HCEC 1CT (cell line): ENCODE measurements at places on chromosomes 5 and 9.
A peak's percentile ranks its signal among the peaks of the same experiment; 100 is the strongest.

GRCh38 chr5:21792748-21793147 lies 1060.4 kb downstream of the CDH12 start:
- DNase-seq = peak; percentile 11

DNA sequence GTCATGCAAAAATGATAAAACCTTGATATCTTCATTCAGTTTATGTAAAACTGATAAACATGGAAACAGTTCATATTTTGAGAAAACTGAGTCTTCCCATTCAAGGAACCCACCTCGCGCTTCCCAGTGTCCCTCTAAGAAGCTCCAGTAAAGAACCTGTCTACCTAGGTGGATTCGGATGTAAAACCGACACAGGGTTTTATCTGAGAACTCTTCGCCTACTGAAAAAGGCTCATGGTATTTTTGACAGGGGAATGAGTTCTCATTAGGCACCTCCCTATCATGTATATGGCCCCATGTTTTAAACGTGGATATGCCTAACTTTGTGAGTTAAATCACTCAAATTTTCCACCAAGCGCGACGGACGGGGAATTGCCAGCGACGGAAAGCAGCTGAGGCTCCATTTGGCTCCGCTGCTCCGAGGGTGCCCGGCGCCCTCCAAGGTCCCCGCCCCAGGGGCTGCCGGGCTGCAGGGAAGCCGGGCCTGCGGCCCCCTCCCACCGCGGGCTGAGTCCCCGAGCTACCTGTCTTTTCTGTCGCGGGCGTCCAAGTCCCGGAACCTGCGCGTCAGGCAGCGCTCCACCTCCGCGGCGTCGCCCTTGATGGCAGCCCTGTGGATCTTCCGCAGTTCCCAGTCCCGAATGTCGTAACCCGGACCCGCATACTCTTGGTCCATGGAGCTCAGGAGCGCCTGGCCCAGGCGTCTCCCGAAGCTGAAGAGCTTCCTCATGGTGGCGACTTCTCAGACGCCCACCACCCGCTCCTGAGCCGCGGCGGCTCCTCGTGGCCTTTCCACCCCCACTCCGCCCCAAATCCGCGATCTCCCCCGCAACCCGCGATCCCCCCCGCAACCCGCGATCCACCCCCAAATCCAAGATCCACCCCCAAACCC lies 594 bp downstream of the ANKRD18A start:
- DNase-seq = no peak

DNA sequence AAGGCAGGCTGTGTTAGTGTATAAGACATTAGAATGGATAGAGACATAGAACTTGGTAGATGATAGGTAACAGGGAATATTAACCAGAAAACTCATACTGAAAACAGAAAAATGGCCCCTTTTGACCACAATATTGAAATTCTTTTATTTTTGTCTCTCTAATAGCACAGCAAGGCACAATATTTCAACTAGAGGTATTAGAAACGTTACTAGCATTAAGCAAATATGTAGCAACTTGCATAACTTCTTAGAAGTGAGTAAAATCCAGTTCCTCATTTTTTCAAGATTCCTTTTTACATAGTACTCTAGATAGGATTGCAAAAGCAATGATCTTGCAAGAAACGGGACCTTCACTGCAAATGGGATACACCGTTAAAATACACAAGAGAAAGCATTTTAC lies 102.7 kb upstream of the VCAN start:
- peak; percentile 18 for DNase-seq

DNA sequence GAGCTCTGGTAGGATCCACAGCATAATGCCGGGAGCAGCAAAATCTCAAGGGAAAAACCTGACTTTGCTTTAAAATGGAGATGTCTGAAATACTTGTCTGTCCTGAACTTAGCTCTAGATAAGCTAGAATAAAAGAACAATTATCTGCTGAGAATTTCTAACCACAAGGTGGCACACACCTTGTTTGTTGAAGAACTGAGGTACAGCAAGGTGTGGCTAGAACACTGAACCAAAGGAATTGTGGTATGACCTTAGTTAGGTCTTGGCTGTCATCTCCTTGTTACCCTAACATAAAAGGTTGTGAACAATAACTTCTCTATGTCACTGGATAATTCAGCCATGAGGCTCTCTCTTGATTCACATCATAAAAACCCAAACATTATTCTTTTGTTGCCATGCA lies 72.3 kb upstream of the ANXA1 start:
- DNase-seq = no peak

DNA sequence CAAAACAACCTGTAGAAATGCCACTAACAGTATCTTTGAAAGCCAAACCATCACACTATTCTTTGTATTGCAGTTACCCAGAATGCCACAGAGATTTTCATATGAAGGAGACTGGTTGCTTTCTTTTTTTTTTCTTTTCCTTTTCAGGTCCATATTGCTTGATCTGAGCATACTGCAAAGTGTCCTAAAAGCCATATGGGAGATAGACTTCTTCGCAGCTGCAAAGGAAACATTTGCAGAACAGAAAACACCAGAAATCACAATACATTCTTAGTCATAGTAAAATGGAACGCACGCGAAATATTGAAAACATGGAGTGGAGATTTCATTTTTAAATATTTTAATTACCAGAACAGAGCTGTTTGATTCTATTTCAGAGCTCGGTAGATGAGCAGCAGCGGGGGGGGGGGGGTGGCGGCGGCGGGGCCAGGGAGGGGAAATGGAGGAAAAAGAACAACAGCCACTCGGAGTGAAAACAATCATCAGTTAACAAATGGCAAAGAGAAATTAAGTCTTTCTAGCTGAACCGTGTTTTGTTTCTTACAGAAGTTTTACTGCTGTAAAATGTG lies 284.1 kb downstream of the NFIB start:
- no peak for DNase-seq

DNA sequence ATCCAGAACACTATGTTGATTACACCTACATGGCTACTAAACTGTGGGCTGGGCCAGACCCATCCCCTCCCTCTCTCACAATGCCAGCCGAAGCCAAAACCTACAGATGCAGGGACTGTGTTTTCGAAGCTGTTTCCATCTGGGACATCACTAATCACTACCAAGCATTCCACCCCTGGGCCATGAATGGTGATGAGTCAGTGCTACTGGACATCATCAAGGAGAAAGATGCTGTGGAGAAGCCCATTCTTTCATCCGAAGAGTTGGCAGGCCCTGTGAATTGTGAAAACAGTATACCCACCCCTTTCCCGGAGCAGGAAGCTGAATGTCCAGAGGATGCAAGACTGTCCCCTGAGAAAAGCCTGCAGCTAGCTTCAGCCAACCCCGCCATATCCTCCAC lies 65.0 kb downstream of the ZNF462 start:
- no peak for DNase-seq

DNA sequence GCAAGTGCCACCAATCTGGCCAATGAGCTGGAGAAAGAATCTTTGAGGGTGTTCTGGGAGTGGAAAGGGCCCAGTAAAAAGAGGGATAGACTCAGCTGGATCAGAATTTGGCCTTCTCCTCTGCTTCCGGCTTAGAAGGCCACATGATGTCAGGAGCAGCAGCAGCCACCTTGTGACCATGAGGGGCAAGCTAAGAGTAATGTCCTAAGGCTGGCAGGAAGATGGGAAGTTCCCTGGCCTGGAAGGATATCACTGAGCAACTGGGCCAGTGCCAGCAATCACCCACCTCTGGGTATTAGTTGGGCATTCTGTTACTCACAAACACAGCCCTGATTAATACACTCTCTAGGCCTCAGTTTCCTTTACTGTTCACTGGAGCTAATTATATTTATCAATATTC lies 44.2 kb downstream of the TSPAN17 start:
- DNase-seq = no peak

GRCh38 chr9:91948101-91948596 lies 1.9 kb downstream of the ROR2 start:
- DNase-seq = no peak

GRCh38 chr9:89345476-89345875 lies 27.2 kb downstream of the SECISBP2 start:
- no peak for DNase-seq

DNA sequence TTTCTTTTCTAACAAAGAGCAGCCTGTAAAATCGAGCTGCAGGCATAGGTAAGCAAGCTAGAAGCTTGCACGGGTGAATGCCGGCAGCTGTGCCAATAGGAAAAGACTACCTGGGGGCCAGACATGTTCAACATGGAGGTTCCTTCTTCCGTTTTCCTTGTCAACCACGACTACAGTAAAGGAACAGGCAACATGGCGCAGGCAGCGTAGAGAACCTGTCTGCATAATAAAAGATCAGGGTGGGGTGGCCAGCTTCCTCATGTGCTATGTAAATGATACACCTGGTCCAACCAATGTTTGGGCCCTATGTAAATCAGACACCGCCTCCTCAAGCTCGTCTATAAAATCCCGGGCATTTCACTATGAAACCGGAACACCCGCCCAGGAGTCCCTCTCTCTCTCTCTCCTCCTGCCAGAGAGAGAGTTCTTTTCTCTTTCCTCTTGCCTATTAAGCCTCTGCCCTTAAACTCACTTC lies 103.8 kb upstream of the LIFR start:
- DNase-seq = no peak
